ENCODE measurements at places on chromosomes 7 and 10.

DNA sequence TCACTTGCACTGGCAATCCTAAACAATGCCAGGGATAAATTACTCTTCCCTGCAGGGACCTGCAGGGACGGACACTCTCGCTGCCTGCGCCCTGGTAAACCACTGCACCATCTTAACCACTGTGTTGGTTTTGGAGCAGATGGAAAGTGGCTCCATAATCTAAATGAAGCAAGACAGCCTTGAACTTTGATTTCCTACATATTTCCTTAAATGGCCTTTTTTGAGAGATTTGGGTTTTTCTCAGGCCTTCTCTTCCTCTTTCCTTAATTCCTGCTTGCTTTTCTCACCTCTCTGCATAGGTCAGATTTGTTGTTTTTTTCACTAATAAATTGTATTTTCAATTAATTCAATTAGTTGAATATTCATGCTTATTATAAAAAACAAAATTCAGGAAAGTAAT, 2.8 kb downstream of the PILRA start:
- DNase-seq, result no peak

DNA sequence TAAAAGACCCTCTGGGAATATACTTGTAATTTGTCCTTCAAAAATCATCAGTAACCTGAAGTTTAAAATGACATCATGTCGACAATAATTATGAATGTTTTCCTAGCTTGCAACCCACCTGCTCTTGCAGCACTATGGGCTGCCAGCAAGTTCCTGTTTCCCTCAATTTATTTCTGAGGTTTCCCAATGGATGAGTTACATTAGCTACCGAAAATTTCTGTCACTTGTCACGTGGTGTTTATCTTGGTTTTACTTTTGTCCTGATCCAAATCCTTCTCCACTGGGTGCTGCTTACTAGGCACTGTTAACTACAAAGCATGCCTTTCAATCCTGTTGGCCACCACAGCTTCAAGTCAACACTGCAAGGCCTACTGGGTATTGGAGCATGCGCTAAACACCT, 31.5 kb downstream of the GIMAP8 start:
- no peak for DNase-seq

- no peak for DNase-seq
Measured at GRCh38 chr7:139451638-139452037, 31.8 kb downstream of the KLRG2 start.

DNA sequence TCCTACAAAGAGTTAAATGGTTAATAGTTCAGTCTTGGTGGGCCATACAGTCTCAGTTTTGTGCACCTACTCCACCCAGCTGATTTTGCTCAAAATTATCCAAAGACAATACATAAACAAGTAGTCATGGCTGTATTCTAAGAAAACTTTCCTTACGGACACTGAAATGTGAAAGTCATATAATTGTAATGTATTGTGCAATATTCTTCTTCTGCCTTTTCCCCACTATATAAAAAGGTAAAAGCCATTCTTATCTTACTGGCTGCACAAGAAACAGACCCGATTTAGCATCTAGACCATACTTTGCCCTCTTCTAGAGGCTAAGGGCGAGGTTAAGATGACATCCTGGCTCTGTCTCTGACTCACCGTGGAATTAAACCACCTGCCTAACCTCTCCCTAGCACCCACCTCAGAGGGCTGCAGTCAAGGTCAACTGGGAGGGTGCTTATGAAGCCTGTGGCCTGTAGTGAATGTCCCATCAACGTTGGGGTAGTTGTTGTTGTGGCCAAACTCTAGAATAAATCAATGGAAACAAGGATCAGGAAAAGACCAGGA, 63.8 kb upstream of the DOCK1 start:
- no peak for DNase-seq

GRCh38 chr10:74371696-74372095, 220.7 kb downstream of the ADK start:
- no peak for DNase-seq

Data from RWPE1 (cell line).